ENCODE measurements at places on chromosomes 11 and 22.

- DNase-seq: no peak
These were observed 72.7 kb downstream of the LRP5 start for GRCh38 chr11:68385128-68385527.

DNA sequence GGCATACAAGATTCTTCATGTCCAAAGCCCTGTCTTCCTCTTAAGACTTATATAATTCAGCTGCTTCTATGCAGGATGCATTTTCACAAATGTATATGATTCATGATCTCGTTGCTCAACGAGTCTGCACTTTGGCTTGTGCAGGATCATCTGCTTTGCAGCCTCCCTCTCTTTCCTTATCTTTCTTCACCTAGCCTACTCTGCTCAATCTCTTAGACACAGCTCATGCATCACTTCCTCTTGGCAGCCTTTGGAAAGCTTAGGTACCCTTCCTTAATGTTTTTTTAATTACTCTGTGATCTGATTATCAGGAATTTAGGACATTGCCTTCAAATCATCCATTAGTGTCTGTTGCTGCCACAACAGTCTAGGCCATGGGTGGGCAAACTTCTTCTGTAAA is 673.8 kb downstream of the NELL1 start:
- DNase-seq: no peak

GRCh38 chr11:67632175-67632981 is 2.6 kb upstream of the NUDT8 start:
- peak; percentile 76 for DNase-seq

- DNase-seq: no peak
These were observed 64.7 kb downstream of the DHCR7 start for GRCh38 chr11:71383461-71383860.

- no peak for DNase-seq
These were observed 16.1 kb downstream of the LRP5 start for GRCh38 chr11:68328374-68329091.

GRCh38 chr22:23695141-23695540 is 4.3 kb downstream of the RGL4 start:
- DNase-seq: no peak

DNA sequence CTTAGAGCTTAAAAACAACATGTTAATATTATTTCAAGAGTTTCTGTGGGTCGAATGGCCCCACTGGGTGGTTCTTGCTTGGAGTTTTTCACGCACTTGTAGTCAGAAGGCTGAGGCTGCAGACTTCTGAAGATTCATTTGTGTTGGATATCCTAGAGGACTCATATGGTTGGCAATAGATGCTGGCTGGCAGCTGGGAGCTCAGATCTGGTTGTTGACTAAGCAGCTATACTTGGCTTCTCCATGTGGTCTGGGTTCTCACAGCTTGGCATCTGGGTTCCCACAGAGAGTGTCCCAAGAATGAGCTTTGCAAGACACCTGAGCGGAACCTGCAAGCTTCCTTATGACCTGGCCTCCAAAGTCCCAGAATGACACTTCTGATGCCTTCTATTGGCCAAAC is 163.9 kb upstream of the ZC3H12C start:
- DNase-seq: no peak

GRCh38 chr11:114684636-114685035 is 6.3 kb downstream of the NXPE2 start:
- no peak for DNase-seq

DNA sequence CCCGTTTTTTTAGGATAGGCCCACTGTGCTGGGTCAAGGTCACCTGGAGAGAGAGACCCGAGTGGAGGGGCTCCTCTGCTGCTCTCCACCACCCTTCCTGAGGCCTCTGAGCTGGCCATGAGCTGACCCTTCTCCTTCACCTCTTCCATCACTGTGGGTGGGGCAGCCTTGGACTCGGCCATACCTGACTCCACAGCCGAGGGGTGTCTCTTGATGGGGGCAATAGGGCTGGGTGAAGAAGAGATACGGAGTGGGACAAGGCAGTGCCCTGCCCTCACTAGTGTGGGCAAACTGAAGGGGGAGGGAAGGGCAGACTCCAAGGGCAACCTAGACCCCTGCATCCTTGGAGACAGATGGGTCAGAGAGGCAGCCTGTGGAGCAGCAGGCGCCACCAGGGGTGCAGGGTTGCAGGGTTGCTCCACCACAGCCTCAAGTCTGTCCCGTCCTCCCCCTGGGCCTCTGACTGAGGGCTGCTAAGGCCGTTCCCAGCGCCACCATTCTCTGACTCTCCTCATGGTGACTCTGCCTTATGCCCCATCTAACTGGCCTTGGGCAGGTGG is 20.1 kb upstream of the NECTIN1 start:
- DNase-seq: no peak

- peak; percentile 54 for DNase-seq
These were observed 27.2 kb downstream of the GVQW3 start for GRCh38 chr11:76408171-76408965.

- DNase-seq: no peak
These were observed 1.2 kb downstream of the DCHS1 start for GRCh38 chr11:6654281-6655019.

GRCh38 chr22:48351376-48352085 is 1476.1 kb downstream of the BRD1 start:
- no peak for DNase-seq

DNA sequence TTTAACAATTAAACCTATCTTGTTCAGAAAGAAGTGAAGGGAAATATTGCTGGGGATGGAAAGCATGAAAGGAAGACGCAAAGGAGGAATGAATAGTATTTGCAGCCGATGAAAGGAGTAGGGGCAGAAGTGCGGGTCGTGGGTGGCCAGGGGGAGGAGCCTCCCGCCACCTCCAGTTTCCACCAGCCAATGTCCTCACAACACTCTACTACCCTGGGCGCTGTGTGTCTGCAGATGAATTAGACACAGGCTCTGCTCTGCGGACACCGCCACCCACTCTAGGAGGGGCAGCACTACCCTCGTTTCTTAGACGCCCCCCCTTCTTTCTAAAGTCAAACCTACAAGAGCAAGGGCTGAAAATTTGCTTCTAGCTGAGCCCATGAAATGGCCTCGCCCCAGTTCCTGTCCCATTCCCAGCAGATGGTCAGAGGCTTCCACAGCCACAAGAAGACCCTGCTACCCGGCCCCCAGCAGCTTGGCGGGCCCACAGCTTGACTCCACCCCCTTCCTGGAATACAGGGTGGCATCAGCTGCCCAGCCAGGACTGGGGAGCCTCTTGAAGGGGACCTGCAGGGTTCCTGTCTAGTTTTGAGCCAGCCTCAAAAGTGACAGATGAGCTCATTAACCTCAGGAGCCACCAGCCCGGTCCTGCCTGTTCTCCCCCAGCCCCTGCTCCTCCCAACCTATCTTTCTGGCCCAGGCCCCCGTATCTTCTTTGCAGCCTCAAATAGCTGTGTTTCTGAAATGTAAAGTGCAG is 268.1 kb downstream of the BUD13 start:
- DNase-seq: no peak

GRCh38 chr11:57466680-57467079 is 6.4 kb downstream of the RTN4RL2 start:
- no peak for DNase-seq

GRCh38 chr11:118900535-118901384 is 17.1 kb downstream of the CXCR5 start:
- no peak for DNase-seq

- DNase-seq: no peak
These were observed 90.0 kb downstream of the MICAL2 start for GRCh38 chr11:12200279-12200990.

GRCh38 chr11:8732324-8732670 is 49.7 kb downstream of the RPL27A start:
- DNase-seq: no peak
